CD8-positive, alpha-beta memory T cell (primary cell): ENCODE measurements at places on chromosomes 11 and 22. TPM values are rescaled to one million over a fixed set of nuclear protein-coding genes. Genes with fewer than 3 reads are reported as not detected.

DNA sequence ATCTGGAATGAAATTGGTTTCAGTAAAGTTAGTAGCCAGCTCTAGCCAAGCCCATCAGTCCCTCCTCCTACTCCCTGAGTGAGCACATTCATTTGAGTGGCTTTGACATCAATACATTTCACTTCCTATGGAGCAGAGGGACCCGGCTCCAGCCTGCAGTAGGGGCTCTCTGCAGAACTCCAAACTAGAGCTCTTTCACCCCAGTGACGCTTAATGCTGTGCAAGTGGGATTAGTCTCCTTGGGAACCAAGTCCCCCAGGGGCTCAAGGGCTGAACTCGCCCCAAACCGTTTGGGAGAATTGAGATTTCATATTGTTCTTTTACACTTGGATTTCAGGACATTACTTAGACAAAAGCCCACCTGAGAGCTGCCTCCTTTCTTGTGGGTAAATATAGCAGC lies 4.4 kb upstream of the FAM181B start:
- DNase-seq, result no peak

DNA sequence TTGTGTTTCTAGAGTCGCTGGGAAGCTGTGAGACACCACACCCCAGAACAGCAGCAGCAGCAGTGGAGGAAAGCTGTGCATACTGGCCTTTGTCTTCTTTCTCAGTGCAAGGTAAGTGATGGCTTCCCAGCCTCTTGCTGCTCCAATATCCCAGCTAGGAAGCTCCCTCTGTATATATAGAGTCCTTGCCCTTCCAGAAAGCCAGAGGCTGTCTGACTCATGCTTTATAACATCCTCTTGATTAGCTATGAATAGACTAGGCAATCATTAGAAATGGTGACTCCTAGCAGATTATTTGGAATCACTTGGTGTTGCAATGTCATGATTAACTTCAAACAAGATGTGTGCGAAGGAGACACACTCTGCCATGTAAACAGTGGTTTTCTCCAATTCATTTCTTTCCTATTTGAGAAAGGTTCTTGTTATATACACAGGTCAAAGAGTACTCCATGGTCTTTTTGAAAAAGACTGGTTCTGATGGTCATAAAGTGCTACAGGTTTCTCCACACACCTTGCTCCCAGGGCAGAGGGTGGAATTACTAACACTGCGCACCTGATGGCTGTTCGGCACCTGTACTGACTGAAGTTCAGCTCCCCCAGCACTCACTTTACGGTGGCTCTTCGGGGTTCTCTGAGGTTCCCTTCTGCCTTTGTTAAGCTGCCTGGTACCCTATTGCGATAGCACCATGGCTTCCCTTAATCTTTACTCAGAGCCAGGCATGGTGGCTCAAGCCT lies at the start of gene MMP1:
Gene MMP1, minus strand, starts transcription at position 149 of the 735 bp plus-strand sequence. Its CDS starts 68 bp downstream, at position 81.
- DNase-seq, result no peak

DNA sequence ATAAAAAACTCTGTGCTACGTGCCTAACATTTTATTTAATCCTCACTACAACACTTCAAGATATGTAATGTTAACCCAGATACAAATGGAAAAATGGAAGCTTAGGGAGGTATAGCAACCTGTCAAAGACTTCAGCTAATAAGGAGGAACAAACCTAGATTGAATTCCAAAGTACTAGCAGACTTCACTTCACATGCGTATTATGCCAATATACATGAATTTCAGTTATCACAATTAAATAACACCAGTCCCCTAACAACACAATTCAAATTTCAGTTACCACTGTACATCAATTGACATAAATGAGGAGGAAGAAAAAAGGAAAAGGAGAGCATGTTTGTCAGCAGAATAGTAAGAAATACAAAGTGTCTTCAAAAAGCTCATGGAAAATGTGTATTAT lies 60.4 kb downstream of the TTC28 start:
- no peak for DNase-seq

GRCh38 chr11:69126286-69126685 lies 29.4 kb upstream of the SMIM38 start:
- DNase-seq, result no peak

DNA sequence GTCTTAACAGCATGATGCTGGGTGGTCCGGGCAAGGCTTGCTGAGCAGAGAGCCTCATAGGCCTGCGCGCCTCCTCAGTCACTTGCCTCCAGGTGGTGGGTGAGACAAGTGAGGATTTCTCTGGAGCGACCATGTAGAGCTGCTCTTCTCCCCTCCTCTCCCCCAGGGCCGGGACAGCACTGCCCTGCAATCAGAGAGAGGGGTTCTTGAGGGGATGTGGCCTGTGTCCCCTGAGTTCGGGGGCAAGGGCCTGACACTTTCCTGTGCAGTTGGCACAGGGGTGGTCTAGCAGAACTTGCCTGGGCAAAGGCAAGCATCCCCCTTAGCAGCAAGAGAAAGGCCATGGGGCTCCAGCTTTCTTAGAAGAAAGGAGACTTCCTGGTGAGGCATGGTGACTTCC lies 95.8 kb upstream of the LMO1 start:
- no peak for DNase-seq

DNA sequence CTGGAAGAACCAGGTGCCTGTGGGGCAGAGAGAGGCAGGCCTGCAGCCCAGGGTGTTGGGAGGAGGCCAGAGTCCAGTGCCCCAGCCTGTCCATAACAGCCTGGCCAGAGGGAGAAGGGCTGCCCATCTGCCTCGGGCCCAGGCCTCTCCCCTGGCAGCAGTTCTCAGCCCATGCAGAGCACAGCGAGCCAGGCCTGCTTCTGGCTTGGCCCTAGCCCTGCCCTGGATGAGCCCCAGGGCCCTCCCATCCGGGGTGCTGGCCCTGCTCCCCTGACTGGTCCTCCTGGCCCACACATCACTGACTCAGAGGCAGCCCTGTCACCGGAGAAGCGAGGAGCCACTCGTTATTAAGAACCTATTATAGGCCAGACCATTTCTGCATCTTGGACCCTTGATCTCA lies 19.7 kb upstream of the MYRF start:
- no peak for DNase-seq

- no peak for DNase-seq
Observed at GRCh38 chr11:119842731-119843130, 113.7 kb upstream of the NECTIN1 start.

DNA sequence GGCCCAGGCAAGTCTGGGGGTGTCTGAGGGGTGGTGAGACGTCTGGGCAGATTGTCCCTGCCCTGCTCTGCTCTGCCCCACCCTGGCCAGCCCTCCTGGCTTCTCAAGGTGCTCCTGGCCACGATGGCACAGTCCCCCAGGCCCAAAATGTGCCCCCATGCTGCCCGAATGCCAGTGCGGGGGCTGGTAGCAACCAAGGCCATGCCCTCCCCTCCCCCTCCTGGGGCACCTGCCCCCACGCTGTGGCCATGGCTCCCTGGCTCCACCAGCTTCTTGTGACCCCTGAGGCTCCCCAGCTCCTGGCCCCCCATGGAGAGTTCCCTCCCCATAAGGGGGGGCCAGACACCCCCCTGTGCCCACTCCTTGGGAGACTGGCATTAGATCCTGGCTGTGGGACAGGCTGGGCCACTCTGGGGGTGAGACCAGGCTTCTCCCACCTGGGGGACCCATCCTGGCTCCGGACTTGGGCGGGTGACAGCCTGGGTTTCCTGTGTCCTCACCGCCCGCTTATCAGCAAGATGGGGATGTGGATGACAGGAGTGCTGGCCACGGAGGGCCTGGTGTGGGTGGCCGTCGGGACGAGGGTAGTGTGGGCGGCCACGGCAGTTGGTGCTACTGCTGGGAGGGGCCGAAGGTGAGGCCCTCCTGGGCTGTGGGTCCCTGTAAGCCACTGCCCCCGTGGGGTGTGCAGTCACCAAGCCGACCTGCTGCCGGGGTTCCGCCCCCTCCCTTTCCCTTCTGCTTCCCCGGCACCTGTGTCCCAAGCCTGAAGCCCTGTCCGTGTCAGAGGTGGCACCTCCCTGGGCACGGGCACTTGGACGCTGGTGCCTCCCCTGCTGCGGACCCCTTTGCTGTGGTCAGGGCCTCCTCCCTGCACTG lies 15.9 kb upstream of the MUC6 start:
- DNase-seq, result no peak

DNA sequence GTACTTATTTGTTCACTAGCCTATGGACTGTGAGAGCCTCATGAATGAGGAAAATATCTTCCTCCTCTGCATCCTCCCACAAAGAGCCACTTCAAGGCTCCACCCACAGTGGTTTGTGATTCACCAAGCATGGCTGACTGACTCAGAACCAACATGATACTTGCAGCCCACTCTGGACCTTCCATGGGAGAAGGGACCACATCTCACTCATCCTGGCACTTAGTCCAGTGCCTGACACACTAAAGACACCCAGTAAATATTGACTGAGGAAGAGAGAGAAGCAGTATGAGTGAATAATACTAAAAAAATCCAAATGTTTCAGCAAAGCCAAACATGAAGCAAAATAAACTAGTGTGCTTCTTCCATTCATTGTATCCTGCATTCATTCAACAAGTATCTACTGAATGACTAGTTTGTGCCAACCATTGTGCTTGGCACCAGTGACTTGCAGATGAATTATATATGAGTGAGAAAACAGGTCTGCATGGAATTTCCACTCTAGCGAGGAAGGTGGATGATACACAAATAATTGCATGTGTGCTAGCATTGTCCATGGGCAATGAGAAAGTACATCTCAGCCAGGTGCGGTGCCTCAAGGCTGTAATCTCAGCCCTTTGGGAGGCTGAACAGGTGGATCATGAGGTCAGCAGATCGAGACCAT lies 54.9 kb upstream of the BLID start:
- DNase-seq, result no peak

DNA sequence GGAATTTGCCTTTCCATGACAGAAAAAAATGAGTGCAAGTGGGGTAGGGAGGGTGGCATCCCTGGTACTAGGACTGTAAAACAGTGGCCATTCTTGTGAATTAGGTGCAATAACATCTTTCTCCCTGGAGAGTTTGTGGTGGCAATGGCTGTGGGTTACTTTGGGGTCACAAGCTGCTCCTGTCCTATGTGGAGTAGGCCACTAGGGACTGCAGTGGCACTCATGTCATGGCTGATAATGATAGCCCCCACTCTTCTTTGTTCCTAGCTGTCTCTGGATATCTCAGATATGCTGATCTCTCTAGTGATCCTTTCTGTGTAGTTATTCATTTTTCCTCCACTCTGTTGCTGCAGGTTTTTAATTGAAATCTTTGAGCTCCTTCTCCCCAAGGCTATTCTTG lies 270.5 kb upstream of the CHORDC1 start:
- no peak for DNase-seq

GRCh38 chr11:75536786-75537641 lies 11.3 kb upstream of the GDPD5 start:
- DNase-seq, result no peak

DNA sequence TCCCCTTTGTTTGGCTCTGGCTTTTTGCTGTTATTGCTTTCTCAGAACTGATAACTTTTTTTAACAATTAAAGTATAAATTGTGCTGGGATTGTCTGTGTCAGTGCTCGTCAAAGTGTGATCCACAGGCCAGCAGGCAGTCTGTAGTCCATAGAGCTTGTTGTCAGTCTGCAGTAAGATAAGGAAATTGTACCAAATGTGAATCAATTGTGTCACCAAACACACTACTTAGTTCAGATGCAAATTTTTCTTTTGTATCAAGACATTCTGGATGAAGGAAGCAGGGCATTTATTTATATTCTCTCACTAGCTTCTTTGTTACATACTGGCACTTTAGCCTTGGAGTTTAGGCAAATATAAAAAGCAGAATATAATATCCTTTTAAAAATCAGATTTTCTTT lies 121.0 kb downstream of the WNT11 start:
- DNase-seq, result no peak

- no peak for DNase-seq
Observed at GRCh38 chr22:47835726-47836125, 1073.3 kb downstream of the TBC1D22A start.

- DNase-seq, result no peak
Observed at GRCh38 chr11:132024587-132025295, 654.3 kb downstream of the NTM start.

- no peak for DNase-seq
Observed at GRCh38 chr11:20022363-20023081, 137.8 kb downstream of the DBX1 start.

DNA sequence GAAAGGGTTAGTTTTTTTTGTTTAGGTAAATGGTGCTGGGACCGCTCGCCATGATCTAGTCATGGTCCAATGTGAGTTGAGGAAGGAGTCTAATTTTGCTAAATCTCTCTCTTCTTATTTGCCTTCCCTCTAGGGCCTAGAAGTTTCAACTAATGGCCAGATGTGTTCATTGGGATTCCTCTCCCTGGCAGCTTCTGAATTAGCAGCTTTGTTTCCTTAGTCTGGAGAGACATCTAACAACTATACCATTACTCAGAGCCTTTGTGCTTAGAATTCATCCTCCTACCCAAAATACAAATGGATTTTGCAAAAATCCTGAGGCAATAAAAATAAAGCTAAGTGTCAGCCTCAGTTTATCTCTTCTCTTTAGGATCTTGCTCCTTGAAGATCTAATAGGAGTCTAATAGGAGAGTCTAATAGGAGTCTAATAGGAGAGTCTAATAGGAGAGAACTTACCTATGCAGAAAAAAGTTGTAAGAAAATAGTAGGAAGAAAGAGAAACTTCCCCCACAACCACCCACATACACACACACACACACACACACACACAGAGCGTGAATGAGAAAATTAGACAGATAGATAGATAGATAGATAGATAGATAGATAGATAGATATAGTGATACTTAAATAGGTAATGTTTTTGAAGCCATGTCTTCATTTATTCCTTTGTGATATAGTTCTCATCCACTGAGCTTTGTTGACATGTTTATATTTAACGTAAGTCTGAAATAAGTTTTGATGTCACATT lies 980.5 kb upstream of the CNTN5 start:
- DNase-seq, result no peak

- no peak for DNase-seq
Observed at GRCh38 chr11:128547946-128548648, 39.3 kb downstream of the ETS1 start.

DNA sequence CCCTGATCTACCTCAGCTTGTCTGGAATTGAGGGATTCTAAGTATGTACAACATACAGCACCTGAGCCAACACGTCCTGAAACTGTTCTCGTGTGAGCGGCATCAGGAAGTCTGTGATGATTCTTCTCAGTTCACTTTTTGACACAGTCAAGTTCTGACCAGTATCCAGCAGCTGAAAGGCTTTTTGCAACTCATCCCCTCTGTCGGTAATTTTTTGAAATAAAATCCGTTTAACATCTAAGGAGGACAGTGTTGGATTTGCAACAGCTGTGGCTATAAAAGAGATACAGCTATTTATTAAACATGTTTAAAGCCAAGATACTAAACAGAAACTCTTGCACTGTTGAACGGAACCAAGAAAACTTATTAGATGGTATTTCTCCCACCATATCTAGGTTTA lies 39.3 kb downstream of the EFCAB6 start:
- no peak for DNase-seq

GRCh38 chr11:108160970-108161566 lies 39.7 kb downstream of the ACAT1 start:
- DNase-seq, result no peak

- DNase-seq, result no peak
Observed at GRCh38 chr22:23829845-23830372, 8.9 kb downstream of the DERL3 start.

- DNase-seq, result no peak
Observed at GRCh38 chr11:8823174-8823742, 87.7 kb upstream of the AKIP1 start.

TEX54 gene
- 0.66 TPM for polyA plus RNA-seq

MISFA gene
- polyA plus RNA-seq, result 0.47 TPM

MMP8 gene
- polyA plus RNA-seq, result not detected

CCDC116 gene
- not detected for polyA plus RNA-seq

MB gene
- polyA plus RNA-seq, result not detected

LPXN gene
- polyA plus RNA-seq, result 264 TPM

MLC1 gene
- polyA plus RNA-seq, result 1.7 TPM
